Astrocyte (in vitro differentiated cells and primary cell): ENCODE measurements at places on chromosomes 1 and 21. TPM values are rescaled to one million over a fixed set of nuclear protein-coding genes. Genes with fewer than 3 reads are reported as not detected.
A peak's percentile ranks its signal among the peaks of the same experiment; 100 is the strongest.

Gene IPP
- 13.3 and 18.2 TPM in 2 replicates for total RNA-seq

Gene FBXO2
- 54.9 and 64.0 TPM in 2 replicates for total RNA-seq

Gene RRP15
- 24.9 and 28.4 TPM in 2 replicates for total RNA-seq

Gene ANKRD65
- 0.64 TPM in 1 of 2 replicates, not detected in the other for total RNA-seq

Gene SAMD13
- 0.93 and 1.3 TPM in 2 replicates for total RNA-seq

Gene CRYAA
- total RNA-seq = not detected in 2 replicates

Gene VHLL
- total RNA-seq = 0.34 TPM in 1 of 2 replicates, not detected in the other

Gene RIMS3
- 4.3 and 4.9 TPM in 2 replicates for total RNA-seq

Gene HAO2
- total RNA-seq = not detected in 2 replicates

Gene RNF223
- 0.18 and 0.38 TPM in 2 replicates for total RNA-seq

Gene GPR25
- total RNA-seq = not detected in 2 replicates

Gene DMBX1
- 0.07 and 0.29 TPM in 2 replicates for total RNA-seq

Gene NPHP4
- total RNA-seq = 8.4 and 9.3 TPM in 2 replicates

GRCh38 chr1:183685112-183685713, 32.1 kb upstream of the APOBEC4 start:
- H3K4me3 ChIP-seq = no peak overlapping the region
- H3K27me3 ChIP-seq = no peaks in the 10 kb centered on the region
- no peak overlapping the region for H3K27ac ChIP-seq
- no peaks in the 10 kb centered on the region for H3K36me3 ChIP-seq
- DNase-seq = peak; percentile 10

DNA sequence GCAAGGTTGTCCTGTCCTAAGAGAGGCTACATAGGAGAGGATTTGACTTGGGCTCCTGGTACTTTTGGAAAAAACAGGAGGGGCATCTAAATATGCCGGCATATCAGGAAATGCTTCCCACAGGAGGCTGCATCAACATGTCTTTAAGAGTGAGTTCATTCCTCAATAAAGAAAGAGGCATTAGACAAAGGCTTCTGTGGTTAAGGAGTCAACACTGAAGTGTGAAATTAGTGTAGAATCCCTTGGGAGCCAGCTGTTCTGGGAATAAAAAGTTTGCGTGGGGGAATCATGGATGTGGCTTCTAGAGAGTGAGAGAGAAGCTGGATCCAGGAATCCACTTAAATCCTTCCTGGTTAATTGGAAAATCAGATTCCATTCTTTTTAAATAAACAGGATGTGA, 69.5 kb downstream of the DNM3 start:
- H3K27ac ChIP-seq = no peak overlapping the region
- no peaks in the 10 kb centered on the region for H3K4me1 ChIP-seq
- no peaks in the 10 kb centered on the region for H3K27me3 ChIP-seq
- no peak for DNase-seq

DNA sequence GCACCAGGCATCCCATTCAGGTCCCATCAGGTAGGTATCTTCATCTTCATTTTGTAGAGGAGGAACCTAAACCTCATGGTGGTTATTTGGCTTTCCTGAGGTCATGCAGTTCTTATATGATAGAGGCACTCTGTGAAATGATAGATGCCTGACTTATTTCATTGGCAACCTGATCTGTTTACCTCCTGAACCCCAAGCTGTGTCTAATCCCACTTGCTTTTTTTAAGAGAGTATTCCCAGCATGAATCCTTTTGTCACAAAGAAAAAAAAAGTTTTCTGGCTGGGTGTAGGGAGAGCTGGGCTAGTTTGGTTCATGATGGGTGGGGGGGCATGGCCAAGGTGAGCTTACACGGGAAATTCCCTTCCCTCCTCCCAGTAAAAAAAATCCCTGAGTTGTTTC, 154.2 kb downstream of the TENT5C start:
- H3K27me3 ChIP-seq = no peaks in the 10 kb centered on the region
- no peak overlapping the region for H3K27ac ChIP-seq
- H3K36me3 ChIP-seq = no peaks in the 10 kb centered on the region
- DNase-seq = no peak

DNA sequence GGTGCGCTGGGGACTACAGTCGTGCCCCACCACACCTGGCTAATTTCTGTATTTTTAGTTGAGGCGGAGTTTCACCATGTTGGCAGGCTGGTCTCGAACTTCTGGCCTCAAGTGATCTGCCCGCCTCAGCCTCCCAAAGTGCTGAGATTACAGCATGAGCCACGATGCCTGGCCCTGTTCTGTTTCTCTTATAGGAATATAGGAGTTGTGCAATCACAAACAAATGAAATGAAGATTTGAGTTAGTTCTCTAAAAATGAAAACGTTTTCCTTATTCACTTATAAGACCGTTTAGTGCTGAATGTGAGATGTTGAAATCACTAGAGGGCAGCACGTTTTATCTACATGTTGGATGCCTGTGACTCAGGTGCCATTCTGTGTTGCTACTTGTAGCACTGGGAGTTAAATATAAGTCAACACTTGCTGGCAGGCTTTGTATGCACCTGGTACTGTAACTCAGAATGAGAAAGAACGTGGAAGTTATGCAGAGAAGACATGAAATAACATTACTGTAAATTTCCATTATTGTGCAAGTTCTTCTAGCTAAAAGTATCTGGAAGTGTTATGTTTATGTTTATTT, 45.8 kb downstream of the MIGA1 start:
- H3K4me1 ChIP-seq = peaks cover 6% of the 10 kb centered on the region
- no peaks in the 10 kb centered on the region for H3K27me3 ChIP-seq
- DNase-seq = peak; percentile 75
- H3K4me3 ChIP-seq = no peak overlapping the region

- H3K27ac ChIP-seq = no peak within 1 kb of the TSS
- H3K27me3 ChIP-seq = no peaks in the 10 kb centered on the region
- no peaks in the 10 kb centered on the region for H3K36me3 ChIP-seq
- no peak for DNase-seq
These were observed at the start of gene GBP6 for GRCh38 chr1:89363638-89364536. GBP6 (plus strand) TSS chr1:89364059; CDS start chr1:89368552, 4,493 bp downstream.

DNA sequence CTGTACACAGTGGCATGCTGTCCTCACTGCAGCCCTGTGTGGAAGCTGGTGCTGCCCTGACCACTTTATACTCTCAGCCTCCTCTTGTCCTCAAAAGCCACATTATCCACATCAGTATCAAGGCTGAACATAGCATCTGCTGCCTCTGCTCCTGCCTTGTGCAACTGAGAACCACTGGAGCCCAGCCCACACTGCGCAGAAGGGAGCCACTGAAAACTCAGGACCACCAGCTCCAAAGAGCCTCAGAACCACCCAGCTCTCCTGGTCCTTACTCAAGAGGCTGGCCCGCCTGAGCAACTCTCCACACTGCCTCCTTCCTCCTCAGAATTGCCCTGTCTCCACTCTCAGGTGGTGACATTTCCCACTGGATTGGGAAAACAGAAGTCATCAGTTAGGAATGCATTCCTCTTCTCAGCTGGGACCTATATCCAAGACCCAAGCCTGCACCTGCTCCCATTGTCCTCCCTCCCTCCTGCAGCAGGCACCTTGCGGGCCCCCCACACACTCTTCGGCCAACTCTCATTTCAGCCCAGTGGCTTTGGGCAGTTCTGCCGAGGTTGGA, 7.0 kb upstream of the KISS1 start:
- DNase-seq = no peak
- no peaks in the 10 kb centered on the region for H3K36me3 ChIP-seq
- peaks cover 7% of the 10 kb centered on the region for H3K27me3 ChIP-seq
- peaks cover 15% of the 10 kb centered on the region for H3K4me1 ChIP-seq

- no peaks in the 10 kb centered on the region for H3K27me3 ChIP-seq
- no peak overlapping the region for H3K27ac ChIP-seq
- no peak for DNase-seq
- no peaks in the 10 kb centered on the region for H3K36me3 ChIP-seq
- no peaks in the 10 kb centered on the region for H3K4me1 ChIP-seq
These were observed 12.3 kb upstream of the NFASC start for GRCh38 chr1:204858363-204858821.

DNA sequence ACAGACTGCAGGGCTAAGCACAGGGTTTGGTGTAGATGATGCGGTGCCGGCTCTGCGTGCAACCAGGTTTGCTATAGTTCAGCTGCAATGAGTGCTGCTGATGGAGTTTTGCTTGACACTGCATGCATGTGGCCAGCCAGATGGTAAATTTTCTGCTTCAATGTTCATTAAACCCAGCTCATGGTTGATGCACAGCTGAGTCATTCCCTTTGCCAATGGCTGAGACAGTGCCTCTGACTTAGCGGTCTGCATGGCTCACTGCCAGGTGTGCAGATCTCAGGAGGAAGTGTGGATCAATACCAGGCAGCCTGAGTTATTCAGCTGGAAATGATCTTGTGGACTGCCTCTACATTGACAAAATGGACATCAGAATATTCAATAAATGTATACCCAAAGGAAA, 172.7 kb upstream of the ZP4 start:
- H3K36me3 ChIP-seq = no peaks in the 10 kb centered on the region
- no peak overlapping the region for H3K4me3 ChIP-seq
- peak overlapping the region; percentile 52 for H3K27ac ChIP-seq
- H3K4me1 ChIP-seq = peaks cover 23% of the 10 kb centered on the region

DNA sequence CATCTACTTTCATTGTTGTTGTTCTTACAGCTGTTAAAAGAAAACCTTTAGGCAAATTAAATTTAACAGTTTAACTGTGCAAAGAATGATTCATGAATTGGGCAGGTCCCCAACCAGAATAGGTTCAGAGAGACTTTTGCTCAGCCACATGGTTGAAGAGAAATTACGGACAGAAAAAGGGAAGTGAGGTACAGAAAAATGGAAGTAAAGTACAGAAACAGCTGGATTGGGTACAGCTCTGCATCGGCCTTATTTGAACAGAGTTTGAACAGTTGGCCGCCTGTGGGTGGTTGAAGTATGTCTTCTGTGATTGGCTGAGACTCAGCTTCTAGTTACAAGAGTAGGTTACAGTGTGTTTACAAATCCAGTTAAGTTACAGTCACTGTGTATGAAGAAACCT, 210.1 kb downstream of the FGGY start:
- no peak overlapping the region for H3K4me3 ChIP-seq
- no peaks in the 10 kb centered on the region for H3K4me1 ChIP-seq
- peak; percentile 49 for DNase-seq
- H3K27me3 ChIP-seq = no peaks in the 10 kb centered on the region
- H3K27ac ChIP-seq = no peak overlapping the region
- H3K36me3 ChIP-seq = no peaks in the 10 kb centered on the region

GRCh38 chr1:30977511-30977910, 69.0 kb upstream of the SDC3 start:
- no peak overlapping the region for H3K27ac ChIP-seq
- no peaks in the 10 kb centered on the region for H3K27me3 ChIP-seq
- H3K4me3 ChIP-seq = no peak overlapping the region
- no peak for DNase-seq
- peaks cover 29% of the 10 kb centered on the region for H3K36me3 ChIP-seq

DNA sequence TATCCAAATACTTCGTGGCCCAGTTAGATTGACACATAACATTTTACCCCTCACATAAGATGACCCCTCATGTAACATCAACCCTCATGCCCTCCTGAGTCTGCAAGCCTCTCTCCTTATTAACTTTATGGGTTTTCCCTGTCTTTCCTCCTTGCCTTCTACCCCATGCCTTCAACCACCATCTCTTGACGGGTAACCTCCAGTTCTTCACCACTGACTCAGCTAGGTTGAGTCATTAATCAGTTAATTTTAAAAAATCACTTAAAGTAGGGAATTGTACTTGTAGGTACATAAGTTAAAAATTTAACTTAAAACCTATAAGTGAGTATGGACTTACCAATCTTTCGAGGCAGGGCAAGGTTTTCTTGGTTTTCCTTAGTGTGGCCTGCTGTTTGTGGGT, 330.7 kb downstream of the CAMTA1 start:
- H3K27ac ChIP-seq = no peak overlapping the region
- peaks cover 23% of the 10 kb centered on the region for H3K4me1 ChIP-seq
- no peak overlapping the region for H3K4me3 ChIP-seq
- no peaks in the 10 kb centered on the region for H3K27me3 ChIP-seq
- peak; percentile 14 for DNase-seq

DNA sequence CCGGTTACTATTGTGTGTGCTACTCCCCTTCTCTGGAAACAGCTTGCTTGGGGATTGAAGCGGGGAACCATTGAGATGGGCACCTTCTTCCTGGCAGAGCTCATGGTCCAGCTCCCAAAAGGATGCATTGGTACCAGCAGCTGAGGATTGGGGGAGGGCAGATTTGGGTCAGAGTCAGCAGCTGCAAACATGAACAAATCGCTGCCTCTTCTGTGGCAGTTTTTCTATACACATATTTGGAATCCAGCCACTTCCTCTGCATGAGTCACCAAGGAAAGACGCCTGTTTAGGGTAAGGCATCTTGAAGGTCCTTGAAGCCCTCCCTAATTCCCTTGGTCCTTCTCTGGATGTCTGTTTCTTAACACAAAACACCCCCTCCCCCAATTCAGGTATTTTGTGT, 104.7 kb downstream of the DAB1 start:
- H3K4me1 ChIP-seq = peaks cover 6% of the 10 kb centered on the region
- H3K4me3 ChIP-seq = no peak overlapping the region
- DNase-seq = peak; percentile 23
- H3K27me3 ChIP-seq = no peaks in the 10 kb centered on the region
- H3K36me3 ChIP-seq = no peaks in the 10 kb centered on the region

GRCh38 chr1:227775841-227776240, 39.6 kb upstream of the PRSS38 start:
- no peaks in the 10 kb centered on the region for H3K27me3 ChIP-seq
- peaks cover 5% of the 10 kb centered on the region for H3K36me3 ChIP-seq
- H3K27ac ChIP-seq = peak overlapping the region; percentile 89
- H3K4me3 ChIP-seq = no peak overlapping the region
- peaks cover 55% of the 10 kb centered on the region for H3K4me1 ChIP-seq
- DNase-seq = peak; percentile 59

DNA sequence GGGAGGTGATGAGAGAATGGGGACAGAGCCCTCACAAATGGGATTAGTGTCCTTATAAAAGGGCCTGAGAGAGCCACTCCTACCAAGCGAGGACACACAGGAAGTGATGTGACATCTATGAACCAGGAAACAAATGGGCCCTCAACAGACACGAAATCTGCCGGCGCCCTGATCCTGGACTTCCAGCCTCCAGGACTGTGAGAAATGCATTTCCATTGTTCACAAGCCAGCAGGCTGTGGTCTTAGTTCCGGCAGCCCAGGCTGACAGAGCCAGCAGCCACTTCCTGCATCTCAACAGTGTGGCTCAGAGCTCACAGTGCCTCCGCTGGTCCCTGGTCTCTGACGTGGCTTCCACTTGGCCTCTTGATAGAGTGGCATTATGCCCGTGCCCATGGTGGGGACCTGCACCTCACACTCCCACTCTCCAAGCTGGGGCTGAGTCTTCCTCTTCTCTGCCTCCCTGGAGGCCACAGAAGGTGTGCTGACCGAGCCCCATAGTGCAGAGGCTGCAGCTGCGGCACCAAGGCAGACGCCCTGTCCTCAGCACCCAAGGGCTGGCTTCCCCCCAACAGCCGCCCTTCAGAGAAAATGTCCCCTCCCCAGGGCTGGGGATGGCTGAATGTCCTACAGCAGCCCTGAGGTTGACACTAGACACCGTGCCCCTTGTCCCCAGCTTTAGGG, 44.9 kb downstream of the ACOT7 start:
- H3K27ac ChIP-seq = peak overlapping the region; percentile 48
- H3K4me1 ChIP-seq = peaks cover 21% of the 10 kb centered on the region
- H3K36me3 ChIP-seq = no peaks in the 10 kb centered on the region

- H3K27ac ChIP-seq = no peak overlapping the region
- H3K36me3 ChIP-seq = no peaks in the 10 kb centered on the region
- H3K4me1 ChIP-seq = no peaks in the 10 kb centered on the region
- no peak overlapping the region for H3K4me3 ChIP-seq
These were observed 39.8 kb upstream of the CFAP126 start for GRCh38 chr1:161407451-161407985.
